ENCODE measurements at places on chromosomes 13 and 19.
A peak's percentile ranks its signal among the peaks of the same experiment; 100 is the strongest.

DNA sequence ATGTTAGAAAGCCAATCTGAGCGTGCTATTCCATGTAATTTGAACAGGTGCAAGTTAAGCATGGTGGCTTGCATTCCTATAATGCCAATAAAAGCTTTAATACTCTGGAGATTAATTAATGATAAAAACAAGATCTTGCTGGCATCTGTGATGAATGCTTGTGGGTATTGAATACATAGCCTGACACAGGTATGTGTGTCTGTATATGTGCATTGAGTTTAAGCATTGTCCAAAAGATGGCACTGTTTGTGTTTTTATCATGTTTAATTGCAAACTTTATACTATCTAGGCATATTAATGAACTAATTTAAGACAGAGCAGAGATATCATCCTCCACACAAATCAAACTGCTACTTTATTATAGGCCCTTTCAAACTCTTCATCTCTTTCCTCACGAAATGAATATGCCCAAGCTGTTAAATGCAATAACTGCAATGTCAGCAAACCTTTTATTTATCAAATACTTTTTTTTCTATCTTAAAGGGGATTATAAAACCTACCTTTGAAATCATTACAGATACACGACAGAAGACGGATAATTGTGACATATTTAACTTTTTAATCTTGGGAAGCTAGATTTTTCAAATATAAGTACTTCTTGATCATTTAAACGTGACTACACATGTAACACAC lies 86.5 kb downstream of the TNFSF11 start:
- no peak for DNase-seq

DNA sequence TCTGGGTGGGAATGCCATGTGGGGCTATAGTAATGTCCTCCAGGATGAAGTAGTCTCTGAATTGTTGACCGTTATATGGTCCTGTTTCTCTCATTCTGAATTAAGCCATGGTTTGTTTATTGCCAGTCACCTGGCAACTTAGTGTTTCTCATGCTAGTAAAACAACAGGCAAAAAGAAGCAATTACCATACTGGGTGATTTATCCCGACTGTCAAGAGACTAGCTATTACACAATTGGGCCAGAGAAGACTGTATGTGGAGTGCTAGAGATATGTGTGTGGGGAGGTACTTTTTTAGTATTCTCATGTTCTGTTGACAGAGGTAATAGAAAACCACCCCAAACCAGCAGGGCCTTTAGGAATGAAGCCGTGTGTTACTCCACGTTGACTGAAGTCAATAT lies 258.2 kb downstream of the TDRD3 start:
- DNase-seq, result peak; percentile 13

DNA sequence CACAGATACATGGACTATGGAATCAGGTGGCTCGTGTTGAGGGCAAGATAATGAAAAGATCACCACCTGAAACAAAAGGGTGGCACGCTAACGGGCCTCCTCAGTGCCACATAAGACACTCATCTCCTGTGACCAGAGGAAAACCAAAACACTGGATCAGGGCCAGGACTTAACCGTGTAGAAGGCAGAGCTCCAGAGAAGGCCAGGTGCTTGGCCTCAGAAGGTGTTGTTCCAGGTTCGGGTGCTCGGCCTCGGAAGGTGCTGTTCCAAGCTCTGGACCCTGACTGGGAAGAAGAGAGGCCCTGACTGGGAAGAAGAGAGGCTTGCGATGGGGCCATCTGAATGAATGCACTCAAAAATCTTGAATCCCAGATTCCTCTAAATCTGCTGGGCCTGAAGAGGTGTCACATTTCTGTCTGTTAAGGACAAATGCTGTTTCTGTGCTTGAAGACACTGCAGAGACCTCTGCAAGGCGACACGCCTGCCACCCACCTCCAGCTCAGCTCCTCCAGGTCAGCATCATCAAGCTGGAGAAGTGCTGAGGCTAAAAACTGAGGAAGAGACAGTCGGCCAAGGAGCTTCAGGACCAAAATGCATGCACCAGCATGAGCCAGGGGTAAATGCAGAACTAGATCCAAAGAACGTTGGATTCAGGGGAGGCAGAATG lies 2.7 kb upstream of the RASA3 start:
- DNase-seq, result no peak

GRCh38 chr19:2394442-2395292 lies 32.7 kb downstream of the TIMM13 start:
- no peak for DNase-seq

DNA sequence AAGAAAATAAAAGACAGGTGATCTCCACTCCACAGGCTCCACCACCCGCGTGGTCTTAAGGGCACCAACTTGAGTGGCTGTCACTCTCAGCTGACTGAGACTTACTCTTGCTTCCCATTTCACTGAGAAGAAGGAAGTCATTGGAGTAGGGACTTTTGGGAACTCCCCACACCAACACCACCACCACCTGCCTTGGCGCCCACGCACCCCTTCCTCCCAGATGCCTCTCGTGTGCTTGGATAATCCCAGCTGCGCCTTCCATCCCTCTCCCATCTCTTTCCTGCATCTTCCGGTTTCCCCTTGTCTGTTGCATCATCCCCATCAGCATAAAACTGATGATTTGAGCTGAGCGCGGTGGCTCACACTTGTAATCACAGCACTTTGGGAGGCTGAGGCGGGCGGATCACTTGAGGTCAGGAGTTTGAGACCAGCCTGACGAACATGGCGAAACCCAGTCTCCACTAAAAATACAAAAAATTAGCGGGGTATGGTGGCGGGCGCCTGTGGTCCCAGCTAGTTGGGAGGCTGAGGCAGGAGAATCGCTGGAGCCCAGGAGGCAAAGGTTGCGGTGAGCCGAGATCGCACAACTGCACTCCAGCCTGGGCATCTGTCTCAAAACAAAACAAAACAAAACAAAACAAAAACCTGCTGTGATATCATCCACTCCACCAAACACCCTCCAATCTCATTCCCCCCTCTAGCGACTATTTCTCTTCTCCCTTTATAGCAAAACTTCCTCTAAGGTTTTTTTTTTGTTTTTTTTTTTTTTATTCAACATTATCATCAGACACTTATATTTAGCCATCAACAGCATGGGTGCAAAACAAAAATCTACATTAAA lies 25.5 kb downstream of the AP2S1 start:
- DNase-seq, result no peak

GRCh38 chr13:76708138-76708688 lies 178.0 kb downstream of the KCTD12 start:
- no peak for DNase-seq

DNA sequence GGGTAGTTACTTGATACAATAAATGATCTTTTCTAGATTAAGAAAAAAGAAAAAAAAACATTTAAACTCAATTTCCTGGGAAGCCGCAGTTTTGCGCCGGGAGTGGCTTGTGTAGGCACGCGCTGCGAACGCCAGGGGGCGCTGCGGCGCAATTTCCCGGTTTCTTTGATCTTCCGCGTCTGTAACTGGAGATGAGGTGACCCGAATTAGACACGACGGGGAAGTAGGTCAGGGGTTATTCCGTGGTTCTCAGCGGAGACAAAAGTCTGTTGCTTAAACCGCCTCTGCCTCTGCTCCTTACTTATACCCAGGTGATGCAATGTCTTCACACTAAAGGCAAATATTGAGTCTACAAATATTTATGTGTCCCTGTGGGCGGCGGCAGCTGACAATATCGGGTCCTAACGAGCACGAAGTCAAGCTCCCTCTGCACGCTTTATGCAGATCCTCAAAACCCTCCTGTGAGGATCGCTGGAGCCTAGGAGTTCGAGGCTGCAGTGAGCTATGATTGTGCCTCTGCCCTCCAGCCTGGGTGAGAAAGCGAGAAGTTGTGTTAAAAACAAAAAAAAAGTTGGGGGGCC lies 15.2 kb downstream of the STXBP2 start:
- DNase-seq, result peak; percentile 44

GRCh38 chr13:99296398-99296797 lies 10.8 kb downstream of the GPR183 start:
- DNase-seq, result no peak

DNA sequence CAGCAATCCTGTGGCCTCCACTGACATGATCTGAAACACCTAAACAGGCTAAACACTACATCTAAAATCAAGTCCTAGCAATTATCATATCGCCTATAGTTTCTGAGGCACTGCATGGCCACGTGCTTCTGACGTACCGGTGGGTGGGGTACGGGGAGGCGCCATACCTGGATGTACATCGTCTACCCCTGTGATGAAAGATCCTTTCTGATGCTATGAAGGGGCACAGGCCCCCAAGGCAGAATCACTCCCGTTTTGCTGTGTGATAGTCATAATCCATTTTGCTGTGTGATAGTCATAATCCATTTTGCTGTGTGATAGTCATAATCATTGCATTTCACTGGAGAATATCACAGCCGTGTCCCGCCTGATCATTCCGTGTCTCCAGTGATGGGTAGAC lies 118.7 kb upstream of the SOX1 start:
- DNase-seq, result no peak

GRCh38 chr13:33340631-33341030 lies 55.1 kb upstream of the STARD13 start:
- no peak for DNase-seq

Data from HFFc6 (cell line).